Stimulated activated CD8-positive, alpha-beta memory T cell treated with anti-CD3 and anti-CD28 coated beads, Interleukin-7, amount 100 ng/mL, for 1 hour (primary cell): ENCODE measurements at places on chromosomes 12 and 14.

DNA sequence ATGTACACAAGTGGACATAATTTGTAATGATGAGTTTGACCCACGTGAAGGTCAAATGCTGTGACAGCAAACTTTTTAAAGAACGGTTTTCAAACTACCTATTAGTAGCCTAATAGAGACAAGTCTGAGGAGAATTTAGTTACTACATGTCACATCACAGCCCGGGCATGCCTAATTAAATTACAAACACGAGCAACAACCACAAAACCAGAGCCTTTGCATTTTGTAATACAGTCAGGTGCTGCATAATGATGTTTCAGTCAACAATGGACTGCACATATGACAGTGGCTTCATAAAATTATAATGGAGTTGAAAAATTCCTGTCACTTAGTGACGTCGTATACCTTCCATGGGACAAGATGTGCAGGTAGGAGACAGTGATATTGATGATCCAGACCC is 274.5 kb downstream of the DACT1 start:
- DNase-seq: no peak

GRCh38 chr12:132144810-132145168 is 532 bp downstream of the NOC4L start:
- no peak for DNase-seq

GRCh38 chr12:129064209-129064855 is 211.1 kb downstream of the GLT1D1 start:
- no peak for DNase-seq

- no peak for DNase-seq
Observed at GRCh38 chr14:52026017-52026660, 36.8 kb downstream of the RTRAF start.

- no peak for DNase-seq
Observed at GRCh38 chr14:22434901-22435550, 154.0 kb downstream of the DAD1 start.

GRCh38 chr12:30417697-30418231 is 277.9 kb downstream of the IPO8 start:
- DNase-seq: no peak

DNA sequence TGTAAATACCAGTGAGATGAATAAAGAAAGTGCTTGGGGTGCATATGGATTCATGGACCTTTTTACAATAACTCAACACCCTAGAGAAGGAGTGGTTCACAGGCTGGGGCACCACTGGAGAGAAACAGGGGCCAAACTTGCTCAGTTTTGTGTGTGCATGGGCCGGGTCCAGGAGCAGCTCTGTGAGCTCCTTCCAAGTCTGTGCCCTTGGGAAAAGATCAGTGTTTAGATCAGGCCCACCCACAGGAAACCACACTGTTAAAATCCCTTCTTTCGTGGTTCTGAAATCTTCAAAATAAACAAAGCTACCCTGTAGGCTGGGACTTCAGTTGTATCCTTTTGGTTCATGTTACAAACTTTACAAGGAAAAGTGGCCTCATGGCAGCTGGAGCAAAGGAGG is 156.1 kb upstream of the TMEM260 start:
- no peak for DNase-seq

- no peak for DNase-seq
Observed at GRCh38 chr12:106974511-106974910, 12.4 kb downstream of the MTERF2 start.

- DNase-seq: no peak
Observed at GRCh38 chr12:68639396-68639767, 28.7 kb downstream of the RAP1B start.

DNA sequence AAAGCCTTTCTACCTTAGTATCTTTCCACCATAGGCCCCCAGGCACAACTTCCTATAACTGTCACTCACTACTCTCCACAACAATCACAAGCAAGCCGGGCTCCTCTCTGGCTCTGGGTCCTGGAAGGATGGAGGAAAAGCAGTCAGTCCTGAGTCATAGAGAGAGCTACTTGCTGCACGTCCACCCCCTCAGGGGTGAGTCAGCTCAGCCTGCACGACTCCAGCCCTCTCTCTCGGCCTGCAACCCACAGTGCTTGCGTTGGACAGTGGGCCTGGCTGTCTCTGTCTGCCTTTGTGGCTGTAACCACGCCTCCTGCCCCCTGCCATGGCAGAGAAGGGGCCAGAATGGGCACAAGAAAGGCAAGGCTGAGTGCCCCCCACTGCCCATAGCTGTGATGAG is 154.1 kb upstream of the FKBP4 start:
- no peak for DNase-seq

DNA sequence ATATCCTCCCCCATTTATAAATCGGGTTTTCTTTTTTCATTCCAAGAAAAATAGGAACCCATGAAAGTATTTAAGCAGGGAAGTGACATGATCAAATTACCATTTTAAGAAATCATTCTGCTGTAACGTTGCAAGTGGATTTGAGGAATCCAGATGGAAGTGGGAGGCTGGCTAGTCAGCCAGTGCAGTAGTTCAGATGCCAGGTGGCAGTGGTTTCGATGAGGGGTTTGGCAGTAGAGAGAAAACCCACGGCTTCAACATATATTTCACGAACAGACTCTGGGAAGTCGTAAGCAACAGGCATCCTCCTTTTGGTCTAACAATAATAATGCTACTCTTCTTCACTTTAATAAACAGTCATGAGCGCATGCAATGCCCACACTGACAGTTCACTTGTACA is 25.0 kb downstream of the PDZRN4 start:
- no peak for DNase-seq

GRCh38 chr14:86604561-86604960 is 1074.6 kb downstream of the FLRT2 start:
- DNase-seq: no peak

- no peak for DNase-seq
Observed at GRCh38 chr14:74265301-74265965, 26.2 kb downstream of the VSX2 start.

- DNase-seq: no peak
Observed at GRCh38 chr12:118175823-118176447, 40.0 kb downstream of the PEBP1 start.

DNA sequence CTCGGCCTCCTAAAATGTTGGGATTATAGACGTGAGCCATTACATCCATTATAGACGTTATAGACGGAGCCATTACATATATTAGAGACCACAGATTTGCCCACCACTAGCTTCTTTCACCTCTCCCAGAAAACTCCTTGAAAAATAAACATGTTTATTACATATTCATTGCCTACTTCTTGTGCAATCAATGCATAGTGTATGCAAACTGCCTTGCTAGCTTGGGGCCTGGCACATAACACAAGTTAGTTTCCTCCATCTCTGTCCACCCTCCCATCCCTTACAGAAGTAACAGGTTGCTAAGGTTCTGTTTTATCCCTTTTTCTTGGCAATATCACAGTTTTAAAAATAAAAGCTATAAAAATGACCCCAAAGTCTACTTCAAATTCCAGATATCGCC is 66.4 kb upstream of the KRR1 start:
- DNase-seq: no peak

DNA sequence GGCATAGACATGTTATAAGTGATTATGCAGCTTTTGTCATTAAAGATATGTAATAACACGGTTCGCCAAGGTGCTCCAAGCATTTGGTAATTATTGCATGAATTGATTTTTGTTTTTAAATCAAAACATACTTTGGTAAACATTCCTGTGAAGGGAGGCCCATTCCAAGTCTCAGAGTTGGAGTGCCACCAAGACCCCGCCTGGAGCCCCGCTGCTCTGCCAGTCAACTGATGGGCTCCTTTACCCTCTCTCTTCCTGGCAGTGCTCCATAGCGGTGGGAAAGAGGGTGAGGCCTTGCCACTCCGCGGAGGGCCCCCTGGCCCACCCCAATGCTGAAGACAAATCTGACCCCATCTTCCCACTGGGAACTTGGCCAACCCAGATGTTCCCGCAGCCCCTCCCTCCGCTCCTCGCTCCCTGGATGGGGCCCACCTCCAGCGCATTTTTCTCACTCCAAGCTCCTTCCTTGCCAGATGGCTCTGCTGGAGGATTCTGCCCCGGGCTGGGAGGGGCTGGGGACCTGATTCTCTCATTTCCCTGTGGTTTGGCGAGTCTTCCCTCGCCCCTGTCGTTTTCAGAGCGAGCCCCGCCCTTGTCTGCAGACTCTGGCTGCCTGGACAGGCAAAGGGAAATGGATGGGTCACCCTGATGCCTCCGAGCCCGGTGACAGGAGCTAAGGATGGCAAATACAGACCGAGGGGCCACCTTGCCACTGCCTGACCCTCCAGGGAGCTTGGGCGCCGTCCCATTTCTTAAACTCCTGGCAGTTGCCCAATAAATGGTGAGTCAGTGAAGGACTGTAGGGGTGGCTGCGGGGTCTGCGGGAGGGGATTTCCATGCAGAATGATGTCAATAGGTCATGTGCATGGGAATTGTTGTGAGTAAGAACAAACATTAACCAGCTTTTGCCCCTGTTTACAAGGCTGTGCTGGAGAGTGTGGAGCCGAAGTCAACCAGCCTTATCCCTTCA is 9.2 kb upstream of the PAPLN start:
- DNase-seq: no peak

DNA sequence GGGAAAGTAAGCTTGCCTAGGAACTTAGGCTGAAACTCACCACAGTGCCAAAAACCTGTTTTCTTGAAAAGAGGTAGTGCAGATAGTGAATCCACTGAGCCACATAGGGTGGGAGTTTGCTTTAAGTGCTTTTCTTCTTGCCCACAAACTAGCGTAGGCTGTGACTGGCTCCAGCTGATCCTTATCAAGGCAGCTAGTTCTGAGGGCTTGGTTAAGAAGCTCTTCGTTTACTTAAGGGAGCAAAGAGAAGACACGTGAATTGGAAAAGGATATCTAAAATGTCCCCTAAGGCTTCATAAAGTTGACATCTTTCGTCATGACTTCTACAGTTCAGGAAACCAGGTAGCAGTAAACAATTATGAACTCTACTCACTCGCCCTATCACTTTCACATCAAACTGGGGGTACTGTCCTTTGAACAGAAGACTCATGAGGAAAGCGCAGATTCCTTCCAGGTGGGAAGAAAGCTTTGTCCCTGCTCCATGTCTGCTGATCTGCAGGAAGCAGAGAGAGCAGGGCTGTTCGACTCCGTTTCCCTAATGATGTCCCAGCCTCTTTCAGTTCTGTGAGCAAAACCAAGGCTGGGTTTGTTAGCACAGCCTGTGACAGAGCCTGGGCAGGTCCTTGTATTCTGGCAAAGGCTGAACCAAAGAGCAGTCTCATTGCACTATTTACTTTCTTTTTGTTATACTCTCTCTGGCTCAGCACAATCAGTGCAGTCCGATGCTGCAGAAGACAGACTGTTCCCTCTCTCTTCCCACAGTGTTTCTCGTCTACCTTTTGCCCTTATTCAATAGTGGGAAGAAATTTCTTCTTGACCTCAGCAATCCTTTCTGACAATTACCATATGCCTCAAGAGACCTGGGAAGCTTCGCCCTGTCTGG is 93.5 kb upstream of the ETV6 start:
- DNase-seq: no peak

DNA sequence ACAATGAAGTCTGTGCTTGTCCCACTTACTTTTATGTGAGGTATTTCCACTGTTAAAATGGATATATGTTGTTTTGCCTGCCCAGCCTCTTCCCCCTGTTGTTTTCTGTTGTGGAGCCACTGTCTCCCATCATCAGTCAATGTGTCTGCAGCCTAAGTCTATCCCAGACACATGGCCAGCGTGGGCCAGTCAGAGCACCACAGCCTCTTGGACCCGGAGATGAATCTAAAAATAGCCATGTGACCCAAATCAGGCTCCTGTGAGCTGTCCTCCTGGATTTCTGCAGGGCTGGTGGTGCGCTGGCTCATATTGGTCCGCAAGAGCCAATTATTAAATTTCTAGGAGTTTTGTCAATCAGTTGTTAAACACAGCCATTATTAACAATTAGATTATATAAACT is 44.0 kb upstream of the PRICKLE1 start:
- no peak for DNase-seq

DNA sequence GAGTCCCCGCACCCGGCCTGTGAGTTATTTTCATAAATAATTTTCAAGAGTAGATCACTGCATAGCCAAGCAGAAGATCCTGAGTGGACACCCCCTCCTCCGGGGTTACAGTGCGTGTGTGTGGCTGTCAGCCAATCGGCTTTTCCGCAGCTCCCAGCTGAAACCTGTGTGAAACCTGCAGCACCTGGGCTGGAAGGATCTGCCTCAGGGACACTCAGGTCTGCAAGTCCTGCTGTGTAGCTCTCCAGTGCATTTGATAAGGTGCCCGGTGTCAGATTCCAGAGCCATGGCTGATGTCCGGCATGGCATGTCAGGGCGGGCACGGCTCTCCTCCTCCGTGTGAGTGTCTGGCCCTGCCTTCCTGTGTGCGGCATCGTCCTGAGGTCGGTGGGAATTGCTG is 124.8 kb downstream of the GLT1D1 start:
- no peak for DNase-seq

- DNase-seq: no peak
Observed at GRCh38 chr14:29814156-29815015, 113.3 kb downstream of the PRKD1 start.

DNA sequence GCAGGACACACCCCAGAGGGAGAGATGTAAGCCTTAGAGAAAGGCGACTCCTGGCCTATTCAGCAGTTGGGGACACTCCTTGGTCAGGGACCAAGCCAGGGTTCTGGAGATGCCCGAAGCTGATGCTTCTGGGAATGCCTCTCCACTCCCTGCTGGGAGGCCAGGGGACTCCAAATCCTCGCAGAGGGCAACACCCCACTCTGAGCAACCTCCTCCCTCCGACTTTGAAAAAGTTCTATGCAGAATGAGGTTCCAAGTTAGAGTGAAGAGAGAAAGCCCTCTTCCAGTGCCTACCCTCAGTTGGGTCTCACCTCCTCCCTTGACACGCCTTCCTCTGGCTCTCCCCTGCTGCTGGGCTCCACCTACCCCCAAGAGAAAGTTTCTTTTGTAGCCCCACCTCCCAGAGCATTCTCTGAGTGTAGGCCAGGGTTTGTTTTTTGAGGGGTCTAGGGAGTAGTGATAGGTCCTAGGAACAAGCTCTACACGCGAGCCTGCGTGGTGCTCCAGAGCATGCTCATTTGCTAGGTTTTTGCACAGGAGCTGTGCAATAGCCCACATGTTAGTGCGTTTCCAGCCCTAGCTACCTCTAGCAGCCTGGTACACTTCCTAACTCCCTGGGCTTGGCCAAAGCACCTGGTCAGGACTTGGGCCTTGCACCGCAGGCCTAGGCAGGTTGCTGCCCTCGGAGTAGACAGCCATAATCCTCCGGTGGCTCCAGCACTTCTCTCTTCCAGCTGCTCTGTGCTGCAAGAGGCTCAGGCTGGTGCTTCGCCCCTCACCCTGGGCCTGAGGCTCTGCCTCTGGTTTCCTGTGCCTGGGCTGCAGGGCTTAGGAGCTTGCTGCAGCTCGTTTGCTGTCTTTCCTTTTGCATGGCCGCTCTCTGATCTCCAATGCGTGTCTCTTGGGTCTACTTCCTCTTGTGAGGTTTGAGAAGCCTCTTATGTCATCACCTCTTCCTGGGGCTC is 590 bp upstream of the CEBPE start:
- no peak for DNase-seq

GRCh38 chr14:65361920-65362319 is 50.6 kb upstream of the FUT8 start:
- no peak for DNase-seq

DNA sequence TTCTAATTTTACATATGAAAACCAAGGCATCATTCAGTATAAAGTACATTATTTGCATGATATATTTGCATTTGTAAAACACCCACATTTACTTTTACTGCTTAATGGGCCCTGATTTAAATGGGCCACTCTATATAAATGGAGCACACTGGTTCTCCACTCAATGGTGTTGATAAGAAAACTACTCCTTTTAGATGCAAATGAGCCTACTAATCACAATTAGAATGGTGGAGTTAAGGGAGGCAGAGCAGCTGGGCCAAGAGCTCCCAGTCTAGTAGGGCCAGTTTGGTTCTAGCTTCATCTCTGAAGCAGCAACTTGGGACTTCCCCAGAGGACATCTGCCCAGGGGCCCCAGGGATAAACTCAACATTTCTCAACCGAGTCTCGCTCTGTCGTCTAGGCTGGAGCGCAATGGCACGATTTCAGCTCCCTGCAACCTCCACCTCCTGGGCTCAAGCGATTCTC is 120.7 kb downstream of the FOXN3 start:
- DNase-seq: no peak
